ENCODE measurements at places on chromosomes 5 and 9. TPM values are rescaled to one million over a fixed set of nuclear protein-coding genes. Genes with fewer than 3 reads are reported as not detected.

DNA sequence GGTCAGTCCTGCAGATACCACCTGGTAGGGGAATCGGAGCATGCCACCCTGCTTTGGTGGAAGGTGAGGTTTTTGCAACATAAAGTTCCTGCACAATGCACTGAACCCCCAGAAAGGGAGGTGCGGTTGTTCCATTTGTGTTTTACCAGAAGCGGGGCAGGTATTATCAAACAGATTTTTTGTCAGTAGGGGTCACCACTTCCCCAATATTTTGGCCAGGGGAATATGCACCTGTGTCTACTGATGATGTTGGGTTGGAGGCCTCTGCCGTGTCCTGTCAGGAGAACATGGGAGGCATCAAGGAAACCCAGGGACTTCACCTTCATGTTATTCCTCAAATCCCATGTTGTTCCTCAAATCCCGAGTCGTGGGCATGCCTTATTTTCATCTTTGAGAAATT is 438.7 kb downstream of the NTRK2 start:
- no peak overlapping the region for H3K4me3 ChIP-seq
- H3K27me3 ChIP-seq = no peaks in the 10 kb centered on the region
- no peak for DNase-seq
- no peaks in the 10 kb centered on the region for H3K4me1 ChIP-seq

GRCh38 chr5:124252191-124252638 is 494.2 kb downstream of the ZNF608 start:
- no peak overlapping the region for H3K4me3 ChIP-seq
- H3K36me3 ChIP-seq = no peaks in the 10 kb centered on the region
- no peak for DNase-seq

DNA sequence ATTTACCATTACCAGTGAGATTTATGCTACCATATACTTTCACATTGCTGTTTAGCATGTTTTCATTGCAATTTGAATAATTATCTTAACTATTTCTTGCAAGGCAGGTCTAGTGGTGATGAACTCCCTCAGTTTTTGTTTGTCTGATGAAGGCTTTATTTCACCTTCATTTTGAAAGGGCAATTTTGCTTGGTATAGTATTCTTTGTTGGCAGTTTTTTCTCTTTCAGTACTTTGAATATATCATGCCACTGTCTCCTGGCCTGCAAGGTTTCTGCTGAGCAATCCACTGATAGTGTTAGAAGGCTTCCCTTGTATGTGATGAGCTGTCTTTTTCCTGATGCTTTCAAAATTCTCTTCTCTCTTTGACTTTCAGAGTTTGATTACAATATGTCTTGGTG is 188.0 kb downstream of the MARCHF11 start:
- no peaks in the 10 kb centered on the region for H3K36me3 ChIP-seq
- no peaks in the 10 kb centered on the region for H3K27me3 ChIP-seq
- peaks cover 27% of the 10 kb centered on the region for H3K4me1 ChIP-seq

DNA sequence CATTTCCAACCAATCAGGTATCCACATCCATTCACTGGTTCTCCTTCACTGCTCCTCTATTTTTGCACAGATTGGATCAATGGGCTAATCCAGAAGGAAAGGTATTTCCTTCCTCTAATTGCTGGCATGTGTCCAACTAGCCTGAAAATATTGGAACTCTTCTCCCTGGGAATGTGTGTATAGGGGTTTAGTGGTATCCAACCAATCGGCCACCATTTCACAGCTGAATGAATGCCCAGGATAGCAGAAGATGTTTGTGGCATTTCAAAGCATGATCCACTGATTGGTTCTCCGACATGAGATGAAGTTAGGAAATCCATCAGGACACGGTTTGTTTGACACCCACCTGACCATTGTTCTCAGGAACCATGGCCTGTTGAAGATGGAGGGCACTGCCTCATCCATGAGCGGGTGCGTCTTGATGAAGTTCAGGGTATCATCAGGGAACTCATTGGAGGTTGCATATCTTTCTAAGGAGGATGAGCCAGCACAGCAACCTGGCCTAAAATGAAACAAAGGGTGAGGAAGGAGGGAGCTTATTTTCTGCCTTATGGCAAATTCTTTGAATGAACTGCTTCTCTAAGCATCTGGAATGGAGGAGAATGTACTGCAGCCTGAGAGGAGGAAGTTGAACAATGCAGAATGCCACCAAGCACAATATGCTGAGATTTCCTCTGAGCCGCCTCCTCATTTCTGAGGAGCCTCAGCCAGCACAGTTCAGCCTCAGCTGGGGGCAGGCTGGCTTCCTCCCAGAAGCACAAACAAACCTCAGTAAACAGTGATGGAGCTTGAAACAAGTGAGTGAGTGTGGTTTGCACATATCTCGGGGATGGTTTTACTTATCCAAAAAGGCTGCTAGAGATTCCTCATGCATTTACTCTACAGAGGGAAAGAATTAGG is 94.6 kb downstream of the SEMA6A start:
- no peaks in the 10 kb centered on the region for H3K27me3 ChIP-seq
- no peak overlapping the region for H3K27ac ChIP-seq
- no peaks in the 10 kb centered on the region for H3K36me3 ChIP-seq
- no peaks in the 10 kb centered on the region for H3K4me1 ChIP-seq

DNA sequence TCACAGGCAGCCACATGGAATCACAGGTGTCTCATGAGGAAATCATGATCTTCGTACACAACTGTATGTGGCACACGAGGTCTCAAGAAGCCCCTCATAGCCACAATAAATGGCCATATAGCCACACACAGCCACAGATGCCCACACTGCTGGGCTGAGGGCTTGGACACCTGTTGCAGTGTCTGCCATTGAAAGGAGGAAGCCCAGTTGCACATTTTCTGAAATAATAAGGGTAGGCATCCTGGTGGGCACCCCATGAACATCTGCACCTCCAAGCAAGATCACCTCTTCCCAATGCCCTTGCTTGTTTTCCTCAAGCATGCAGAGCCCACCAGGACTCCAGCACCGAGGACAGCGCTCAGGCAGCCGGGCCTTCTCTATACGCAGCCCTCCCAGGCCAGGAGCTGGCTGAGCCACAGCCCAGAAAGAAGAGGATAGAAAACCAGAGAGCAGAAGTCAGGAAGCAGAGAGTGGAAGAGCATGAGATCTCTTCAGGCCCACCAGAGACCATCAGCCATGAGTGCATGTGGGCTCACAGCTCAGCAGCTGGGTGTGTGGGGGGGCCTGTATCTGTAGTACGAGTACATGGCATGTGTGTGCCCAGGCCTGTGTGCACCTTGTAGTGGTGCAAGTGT is 1.0 kb upstream of the ACSL6 start:
- peaks cover 22% of the 10 kb centered on the region for H3K27me3 ChIP-seq
- no peaks in the 10 kb centered on the region for H3K4me1 ChIP-seq
- no peaks in the 10 kb centered on the region for H3K36me3 ChIP-seq
- no peak overlapping the region for H3K27ac ChIP-seq
- peak; percentile 70 for DNase-seq
- H3K4me3 ChIP-seq = no peak overlapping the region

DNA sequence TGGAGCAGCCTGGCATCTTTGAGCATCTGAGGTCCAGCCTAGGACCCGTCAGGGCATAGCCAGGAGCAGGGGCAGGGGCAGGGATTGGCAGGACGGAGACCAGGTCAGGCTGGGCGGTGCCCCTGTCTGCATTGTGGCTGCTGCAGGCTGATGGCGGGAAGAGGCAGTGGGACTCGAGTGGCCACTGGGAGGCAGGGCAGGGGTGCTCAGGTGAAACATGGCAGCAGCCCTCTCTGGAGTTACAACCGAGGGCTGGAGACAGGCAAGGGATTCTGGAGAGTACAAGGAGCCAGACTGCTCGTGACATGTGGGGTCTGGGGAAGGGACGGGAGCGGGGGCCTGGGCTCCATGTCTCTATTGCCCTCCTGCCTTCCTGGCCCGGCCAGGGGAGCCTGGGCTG is 97.4 kb upstream of the RAPGEF1 start:
- no peak overlapping the region for H3K4me3 ChIP-seq
- no peaks in the 10 kb centered on the region for H3K4me1 ChIP-seq
- DNase-seq = no peak
- H3K27ac ChIP-seq = no peak overlapping the region

GRCh38 chr5:151249281-151249680 is 3.7 kb upstream of the GM2A start:
- no peak overlapping the region for H3K4me3 ChIP-seq
- H3K4me1 ChIP-seq = peaks cover 5% of the 10 kb centered on the region
- H3K27ac ChIP-seq = no peak overlapping the region
- H3K27me3 ChIP-seq = peaks cover 3% of the 10 kb centered on the region

GRCh38 chr9:76756268-76756640 is 8.0 kb upstream of the PCA3 start:
- H3K4me1 ChIP-seq = no peaks in the 10 kb centered on the region
- no peak for DNase-seq
- H3K4me3 ChIP-seq = no peak overlapping the region

The PCDHGB1 gene
- total RNA-seq = 0.62 TPM

The CER1 gene
- total RNA-seq = not detected

Data from endothelial cell of umbilical vein (primary cell).